ENCODE measurements at places on chromosomes 7 and 10.

- DNase-seq, result no peak
Measured at GRCh38 chr10:21625623-21626229, 91.7 kb downstream of the MLLT10 start.

GRCh38 chr7:95907337-95907736, 135.0 kb downstream of the DYNC1I1 start:
- no peak for DNase-seq

DNA sequence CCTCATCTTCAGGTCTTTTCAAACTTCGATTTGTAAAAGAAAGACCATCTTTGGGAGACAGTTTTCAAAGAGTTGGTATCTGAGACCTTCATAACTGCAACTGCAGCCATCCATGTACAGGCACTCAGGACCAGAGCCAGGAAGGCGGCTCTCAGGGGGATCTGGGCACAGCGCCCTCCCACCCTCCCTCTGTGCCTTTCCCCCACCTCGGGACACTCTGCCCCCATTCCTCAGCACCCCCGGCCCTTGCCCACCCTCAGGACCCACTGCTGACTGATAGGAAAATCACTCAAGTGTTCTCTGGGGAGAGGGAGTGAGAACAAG, 143.6 kb downstream of the CUBN start:
- no peak for DNase-seq

DNA sequence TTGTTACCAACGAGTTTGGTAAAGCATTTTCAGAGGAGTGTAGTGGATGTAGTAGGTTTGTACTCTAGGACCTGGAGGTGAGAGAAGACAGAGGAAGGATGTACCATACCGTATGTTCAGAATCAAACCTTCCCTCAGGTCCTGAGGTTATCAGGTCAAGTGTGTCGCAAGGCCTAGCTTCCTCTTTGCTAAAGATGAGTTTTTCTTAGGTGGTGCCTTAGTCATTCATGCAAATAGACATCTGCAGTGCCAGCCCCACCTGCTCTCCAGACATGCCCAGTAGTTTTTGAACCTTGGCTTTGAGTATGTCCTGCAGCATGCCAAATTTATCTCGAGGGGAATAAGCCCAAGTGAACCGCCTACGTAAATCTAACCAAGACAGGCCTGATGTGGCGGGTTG, 71.3 kb downstream of the HDAC9 start:
- no peak for DNase-seq

DNA sequence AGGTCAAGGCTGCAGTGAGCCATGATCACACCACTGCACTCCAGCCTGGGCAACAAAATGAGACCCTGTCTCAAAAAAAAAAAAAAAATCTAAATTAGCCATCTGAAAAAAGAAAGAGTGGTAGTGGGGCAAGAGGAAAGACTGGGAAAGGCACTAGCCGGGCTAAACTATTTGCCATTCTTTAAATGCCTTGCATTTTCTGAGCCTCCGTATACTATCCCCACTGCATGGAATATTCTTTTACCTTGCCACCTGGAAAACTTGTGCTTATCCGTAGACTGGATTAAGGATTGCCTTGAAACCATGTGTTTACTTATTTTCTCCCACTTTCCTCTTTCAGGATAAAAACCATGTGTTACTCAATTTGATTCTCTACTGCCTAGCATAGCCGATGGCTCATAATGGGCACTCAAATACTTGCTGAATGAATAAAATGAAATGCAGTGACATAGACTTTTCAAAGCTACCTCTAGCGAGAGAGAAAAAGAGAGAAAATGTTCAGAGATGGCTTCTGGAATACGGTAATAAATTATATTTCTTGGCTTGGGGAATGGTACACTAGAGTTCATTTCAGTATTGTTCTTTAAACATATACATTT, 30.6 kb downstream of the HYCC1 start:
- DNase-seq, result no peak

DNA sequence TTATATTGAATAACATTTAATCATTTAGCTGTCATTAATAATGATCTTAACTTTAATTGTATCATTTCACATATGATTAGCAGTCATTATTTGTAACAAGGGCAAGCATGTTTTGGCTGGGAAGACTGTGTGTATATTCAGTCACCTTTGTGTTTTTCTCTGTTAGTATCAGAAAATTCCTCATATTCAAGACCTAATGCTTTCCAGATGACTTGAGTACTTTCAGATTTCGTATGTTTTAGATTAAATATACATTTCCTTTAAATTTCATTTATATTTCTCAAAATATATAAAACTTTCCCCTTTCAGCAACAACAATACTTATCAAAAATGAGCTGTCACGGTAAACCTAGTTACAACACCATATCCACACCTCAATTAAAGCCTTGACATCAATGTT, 6.3 kb upstream of the CACNA2D1 start:
- no peak for DNase-seq

DNA sequence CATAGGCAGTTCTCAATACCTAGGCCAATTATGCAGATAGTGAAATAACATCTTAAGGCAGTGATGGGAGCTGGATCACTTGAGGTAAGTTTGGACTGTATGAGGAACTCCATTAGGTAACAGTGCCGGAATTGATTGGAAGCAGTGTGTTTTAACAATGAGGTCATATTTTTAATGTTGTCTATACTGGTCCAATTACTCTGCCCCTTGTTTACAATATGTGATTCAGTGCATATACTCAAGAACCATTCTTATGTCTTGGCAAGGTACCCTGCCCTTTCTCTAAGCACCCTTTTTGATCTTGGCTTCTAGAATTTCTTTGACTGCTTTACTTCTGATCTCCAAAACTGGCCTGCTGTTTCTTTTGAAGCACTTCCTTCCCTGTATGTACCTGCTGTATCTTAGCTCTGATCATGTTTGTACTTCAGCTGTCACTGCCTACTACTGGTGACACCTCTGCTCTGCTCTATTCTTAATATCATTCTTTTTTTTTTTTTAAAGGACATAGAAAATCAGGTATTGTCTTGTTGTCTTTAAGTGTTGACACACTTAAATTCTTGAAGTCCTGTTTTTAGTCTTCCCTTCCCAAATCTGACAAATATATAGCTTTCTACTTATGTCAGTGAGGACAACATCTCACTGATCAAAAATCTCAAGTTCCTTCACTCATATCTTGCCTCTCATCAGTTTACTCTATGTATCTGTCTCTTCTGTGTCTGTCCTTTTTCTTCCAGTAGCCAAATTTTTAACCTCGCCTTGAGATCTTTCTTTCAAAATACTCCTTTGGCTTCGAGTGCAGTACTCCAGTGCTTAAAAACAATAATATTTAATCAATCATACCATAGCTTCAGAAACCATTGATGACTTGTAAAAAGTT, 46.4 kb upstream of the RPA3 start:
- peak; percentile 39 for DNase-seq
